ENCODE measurements at places on chromosomes 6 and 20.

DNA sequence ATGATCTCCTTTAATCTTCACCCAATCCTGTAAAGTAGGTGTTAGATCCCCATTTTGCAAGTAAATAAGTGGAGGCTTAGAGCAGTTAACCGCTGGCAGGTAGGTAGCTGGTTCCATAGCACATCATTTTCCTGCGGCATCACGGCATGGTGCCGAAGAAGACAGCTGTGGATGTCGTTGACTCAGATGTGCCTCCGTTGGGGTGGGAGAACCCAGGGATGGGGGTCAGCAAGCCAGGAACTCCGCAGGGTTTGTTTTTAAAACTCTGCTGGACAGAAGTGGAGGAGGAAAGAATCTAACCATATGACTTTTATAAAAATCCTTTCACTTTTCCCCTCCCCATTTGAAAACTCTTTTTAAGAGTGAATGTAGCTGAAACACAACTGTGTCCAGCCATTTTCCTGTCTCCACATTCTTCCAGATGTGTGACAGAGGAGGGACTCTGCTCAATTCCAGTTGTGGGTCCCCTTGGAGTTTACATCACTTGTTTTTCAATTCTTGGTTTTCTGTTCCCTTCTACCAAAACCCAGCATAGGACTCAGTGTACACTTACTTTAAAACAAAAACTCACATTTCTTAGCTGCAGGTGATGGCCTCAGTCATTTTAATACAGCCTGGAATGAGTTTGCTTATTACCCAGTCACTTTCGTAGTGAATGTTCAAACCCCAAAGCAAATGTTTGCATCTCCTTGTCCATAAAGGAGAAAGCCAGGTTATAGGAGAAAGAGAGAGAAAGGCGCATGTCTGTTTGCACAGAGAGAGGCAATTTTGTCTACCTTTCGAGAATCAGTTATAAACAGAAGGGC is 27.6 kb upstream of the PI16 start:
- DNase-seq, result no peak

GRCh38 chr6:43621078-43621835 is 7.8 kb downstream of the GTPBP2 start:
- DNase-seq, result no peak

- DNase-seq, result no peak
These were observed 59.6 kb upstream of the ESR1 start for GRCh38 chr6:151747896-151748295.

DNA sequence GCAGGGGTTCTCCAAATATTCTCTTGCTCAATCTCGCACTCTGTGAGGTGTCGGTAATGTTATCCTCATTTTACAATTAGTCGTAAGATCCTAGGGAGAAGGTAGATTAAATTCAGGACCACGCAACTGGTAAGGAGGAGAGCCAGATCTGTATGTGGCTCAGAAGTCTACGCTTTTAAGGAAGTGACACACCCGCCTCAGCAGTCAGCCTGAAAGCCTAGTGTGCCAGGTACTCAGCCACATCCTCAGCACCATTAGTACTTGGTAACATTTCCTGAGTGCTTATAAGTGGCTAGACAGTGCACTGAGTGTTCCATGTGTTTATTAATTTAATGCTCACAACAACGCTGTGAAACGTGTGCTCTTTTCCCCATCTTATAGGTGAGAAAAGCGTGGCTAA is 63.7 kb downstream of the DHX35 start:
- DNase-seq, result no peak

GRCh38 chr6:18579869-18580268 is 192.7 kb downstream of the RNF144B start:
- DNase-seq, result no peak

- no peak for DNase-seq
These were observed 21.0 kb downstream of the PMEPA1 start for GRCh38 chr20:57688864-57689263.

GRCh38 chr20:25541676-25542075 is 43.7 kb downstream of the NINL start:
- DNase-seq, result no peak

DNA sequence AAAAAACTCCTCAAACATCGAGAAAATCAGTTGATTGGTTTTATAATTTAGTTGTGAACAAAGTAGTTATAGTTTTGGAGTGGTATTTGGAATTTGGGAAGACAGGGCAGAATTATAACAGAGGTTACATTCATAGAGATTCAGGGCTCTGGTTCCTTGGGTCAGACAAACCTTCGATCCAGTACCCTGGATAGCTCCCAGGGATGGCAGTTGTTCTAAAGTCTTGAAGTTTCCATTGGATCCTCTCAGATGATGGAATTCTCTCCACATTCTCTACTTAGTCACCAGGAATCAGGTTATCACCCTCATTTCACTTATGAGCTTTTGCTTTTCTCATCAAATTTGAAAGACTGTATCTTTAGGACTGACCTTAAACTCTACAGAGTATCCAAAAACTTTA is 285.1 kb downstream of the CENPW start:
- no peak for DNase-seq

DNA sequence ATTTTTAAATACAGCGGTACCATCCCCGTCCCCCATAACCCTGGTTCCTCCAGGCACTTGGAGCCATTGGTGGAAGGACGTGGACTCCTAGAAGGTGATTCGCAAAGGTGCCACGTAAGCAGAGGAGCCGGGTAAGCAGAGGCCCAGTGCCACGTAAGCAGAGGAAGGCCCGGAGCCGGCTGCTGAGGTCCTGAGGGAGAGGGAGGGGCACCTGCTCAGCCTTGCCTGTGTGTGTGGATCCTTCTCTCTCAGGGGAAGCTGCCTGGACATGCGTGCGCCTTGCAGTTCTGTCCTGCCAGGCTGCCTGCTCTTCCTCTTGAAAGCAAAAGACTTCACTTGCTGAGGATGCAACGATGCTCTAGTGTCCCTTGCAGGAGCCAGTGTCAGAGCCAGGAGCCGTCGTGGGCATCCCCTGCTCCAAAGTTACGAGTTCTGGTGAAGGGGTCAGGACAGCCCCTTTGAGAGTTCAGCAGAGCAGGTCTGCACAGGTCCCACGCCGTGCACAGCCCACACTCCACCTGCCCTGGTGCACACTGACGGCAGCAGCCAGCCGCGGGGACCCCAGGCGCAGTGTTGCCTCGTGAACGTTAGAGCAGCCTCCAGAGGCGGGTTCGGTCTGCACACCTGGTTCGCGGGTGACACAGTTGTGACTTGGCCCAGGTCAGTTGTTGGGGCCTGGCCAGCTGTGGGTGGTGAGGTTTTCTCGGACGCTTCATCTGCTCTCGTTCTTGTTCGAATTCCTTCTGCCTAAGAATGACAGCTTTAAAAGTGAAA is 1.9 kb upstream of the NKAIN4 start:
- no peak for DNase-seq

- no peak for DNase-seq
These were observed 425.6 kb downstream of the PLCB1 start for GRCh38 chr20:8557711-8558110.

- DNase-seq, result no peak
These were observed 15.0 kb downstream of the CCN2 start for GRCh38 chr6:131936156-131936555.
